ENCODE measurements at places on chromosomes 13 and 19.

GRCh38 chr19:46321653-46322052 lies 24.8 kb downstream of the HIF3A start:
- DNase-seq, result no peak

DNA sequence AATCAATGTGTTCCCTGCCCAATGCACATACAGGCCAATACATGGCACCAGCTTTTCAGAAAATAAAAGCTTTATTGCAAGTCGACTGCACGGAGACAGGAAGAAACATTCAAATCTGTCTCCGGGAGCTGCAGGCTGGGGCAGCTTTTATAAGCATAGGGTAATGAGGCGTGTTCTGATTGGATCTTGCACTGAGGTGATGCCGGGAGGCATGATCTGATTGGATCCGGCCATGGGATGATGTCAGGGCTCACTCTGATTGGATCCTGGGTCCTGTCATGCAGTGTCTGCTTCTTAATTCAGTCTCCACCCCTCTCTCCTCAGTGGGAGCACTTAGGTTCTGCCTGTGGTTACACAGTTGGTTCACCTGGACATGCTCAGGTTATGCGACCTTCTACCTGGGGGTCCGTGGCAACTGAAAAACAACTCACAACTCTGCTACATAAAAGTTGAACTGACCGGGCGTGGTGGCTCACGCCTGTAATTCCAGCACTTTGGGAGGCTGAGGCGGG lies 11.8 kb upstream of the FBN3 start:
- DNase-seq, result no peak

GRCh38 chr19:47243776-47244547 lies 12.4 kb upstream of the CCDC9 start:
- peak; percentile 78 for DNase-seq

GRCh38 chr19:388691-389090 lies 20.3 kb downstream of the C2CD4C start:
- DNase-seq, result no peak

DNA sequence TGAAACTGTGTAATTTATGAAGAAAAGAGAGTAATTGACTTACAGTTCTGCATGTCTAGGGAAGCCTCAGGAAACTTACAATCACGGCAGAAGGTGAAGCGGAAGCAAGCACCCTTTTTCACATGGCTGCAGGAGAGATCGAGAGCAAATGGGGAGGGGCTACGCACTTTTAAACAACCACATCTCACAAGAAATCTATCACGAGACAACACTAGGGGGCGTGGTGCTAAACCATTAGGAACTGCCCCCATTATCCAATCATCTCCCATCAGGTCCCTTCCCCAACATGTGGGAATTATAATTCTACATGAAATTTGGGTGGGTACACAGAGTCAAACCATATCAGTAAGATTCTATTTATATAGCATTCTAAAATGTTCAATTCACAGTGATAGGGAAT lies 114.8 kb upstream of the TRPC4 start:
- no peak for DNase-seq

GRCh38 chr13:57003682-57004081 lies 137.0 kb upstream of the PRR20A start:
- DNase-seq, result no peak

- no peak for DNase-seq
Measured at GRCh38 chr13:89903115-89903514, 1444.4 kb upstream of the MIR17HG start.

GRCh38 chr13:103087275-103087674 lies 21.1 kb upstream of the SLC10A2 start:
- no peak for DNase-seq
